ENCODE measurements at places on chromosomes 12 and 14.
A peak's percentile ranks its signal among the peaks of the same experiment; 100 is the strongest.

GRCh38 chr12:15368812-15369211 is 46.5 kb downstream of the PTPRO start:
- no peak for DNase-seq

DNA sequence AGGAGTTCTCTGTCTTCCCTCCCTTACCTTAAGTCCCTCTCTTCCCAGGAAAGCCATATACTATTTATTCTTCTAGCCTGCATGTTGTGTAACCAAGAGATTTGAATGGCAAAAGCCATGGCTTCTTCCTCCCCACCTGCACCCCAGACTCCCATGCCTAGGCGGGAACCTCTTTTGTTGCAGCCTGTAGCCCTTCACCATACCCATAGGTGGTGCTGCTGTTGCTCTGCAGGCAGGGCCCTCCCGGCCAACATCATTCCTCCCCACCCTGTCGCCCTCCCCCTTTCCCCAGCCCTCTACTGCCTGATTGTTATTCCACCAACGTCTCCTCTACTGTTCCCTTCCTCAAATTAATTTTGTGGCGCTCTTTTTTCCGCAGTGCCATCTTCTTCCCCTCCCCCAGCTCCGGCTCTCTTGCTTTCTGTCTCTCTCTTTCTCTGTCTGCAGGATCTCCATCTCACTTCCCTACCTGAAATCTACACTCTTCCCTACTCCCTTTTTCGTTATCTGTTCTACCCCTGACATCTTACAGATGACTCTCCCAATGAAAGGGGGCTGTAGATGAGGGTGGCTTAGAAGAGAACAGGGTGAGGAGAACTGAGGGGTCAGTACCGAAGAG is 13.8 kb downstream of the NGDN start:
- DNase-seq = peak; percentile 34

DNA sequence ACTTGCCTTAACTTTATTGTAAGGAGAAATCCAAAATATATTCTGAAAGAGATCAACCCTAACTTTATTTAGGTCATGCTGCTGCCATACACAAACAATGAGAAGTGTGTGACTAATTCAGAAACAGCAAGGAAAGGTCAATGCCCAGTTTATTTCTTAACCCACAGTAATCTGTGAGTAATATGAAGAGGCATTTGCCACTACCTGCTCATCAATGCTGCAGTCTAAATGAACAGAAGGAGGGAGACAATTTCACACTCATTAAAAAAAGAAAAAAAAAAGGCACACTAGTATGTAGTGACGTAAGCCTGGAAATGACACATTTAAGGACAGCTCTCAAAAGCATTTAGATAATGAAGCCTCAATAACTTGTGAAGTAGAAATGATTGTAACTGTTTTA is 90.5 kb upstream of the FOXN3 start:
- no peak for DNase-seq

DNA sequence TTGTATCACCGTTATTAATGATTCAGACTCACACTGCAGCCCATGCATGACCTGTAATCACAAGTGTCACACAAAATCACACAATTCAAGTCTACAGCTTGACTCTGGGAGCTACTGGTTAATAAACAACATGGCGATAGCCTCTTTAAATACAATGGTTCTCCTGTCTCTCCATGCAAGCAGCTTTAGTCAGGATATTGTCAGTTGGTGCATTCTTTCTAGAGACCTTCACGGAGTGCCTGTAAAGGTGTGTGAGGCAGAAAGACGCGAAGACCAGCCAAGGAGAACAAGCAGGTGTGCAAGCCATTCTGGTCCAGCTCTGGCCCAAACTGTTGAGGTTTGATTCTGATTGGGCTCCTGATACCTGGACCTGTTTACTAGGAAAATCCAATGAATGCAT is 40.0 kb upstream of the FOXN3 start:
- DNase-seq = no peak

DNA sequence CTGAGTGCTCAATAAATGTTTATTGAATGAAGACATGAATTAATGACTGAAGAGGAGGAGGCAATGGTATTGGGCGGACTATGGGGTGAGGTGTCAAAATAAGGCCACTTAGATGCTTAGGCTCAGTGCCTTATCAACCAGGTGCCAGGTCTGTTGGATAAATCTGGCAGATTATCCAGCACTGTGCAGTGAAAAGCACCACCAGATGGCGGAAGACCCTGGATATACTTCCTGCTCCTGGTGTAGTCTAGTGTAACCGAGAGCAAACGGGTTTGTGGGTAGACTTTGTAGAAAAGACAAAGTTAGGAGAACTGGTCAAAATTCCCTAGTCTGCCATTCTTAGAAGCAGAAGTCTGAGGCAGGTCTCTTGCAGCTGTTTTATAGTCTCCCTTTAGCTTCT is 306.3 kb downstream of the ATP23 start:
- no peak for DNase-seq

DNA sequence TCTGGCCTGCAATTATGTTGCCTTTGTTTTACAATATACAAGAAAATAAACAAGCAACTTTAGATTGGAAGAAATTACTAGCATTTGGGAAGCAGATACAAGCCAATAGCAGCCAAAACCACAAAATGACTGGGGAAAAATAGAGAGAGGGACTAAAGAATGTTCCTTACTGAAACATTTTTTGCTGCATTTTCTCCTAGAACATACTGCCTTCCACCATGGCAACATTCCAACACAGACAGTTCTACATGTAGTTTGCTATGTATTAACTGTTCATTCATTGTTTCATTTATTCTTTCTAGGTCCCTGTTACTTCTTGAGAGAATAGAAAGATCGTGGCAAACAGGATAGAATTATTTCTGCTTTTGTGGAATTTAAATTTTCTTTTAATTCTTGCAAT is 530.2 kb downstream of the RPS29 start:
- no peak for DNase-seq

- no peak for DNase-seq
Observed at GRCh38 chr12:110983811-110984210, 63.4 kb upstream of the MYL2 start.

- no peak for DNase-seq
Observed at GRCh38 chr14:54669721-54670561, 103.0 kb downstream of the SAMD4A start.

DNA sequence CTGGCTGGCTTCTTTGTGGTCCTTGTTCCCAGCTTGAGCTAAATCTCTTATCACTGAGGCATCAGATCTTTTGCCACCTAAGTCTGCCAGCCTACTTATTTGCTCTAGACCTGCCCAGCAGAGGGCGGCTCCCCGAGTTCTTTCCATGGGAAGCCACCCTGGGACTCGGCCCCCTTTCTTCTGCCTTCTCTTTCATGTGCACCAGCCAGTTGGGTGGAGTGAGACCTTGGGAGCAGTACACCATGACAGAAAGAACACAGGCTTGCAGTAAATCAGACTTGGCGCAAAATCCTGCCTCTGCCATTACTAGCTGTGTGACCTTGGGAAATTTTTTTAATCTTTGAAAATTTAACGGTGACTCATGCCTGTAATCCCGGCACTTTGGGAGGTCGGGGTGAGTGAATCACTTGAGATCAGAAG is 7.4 kb downstream of the SMAGP start:
- DNase-seq = peak; percentile 64

DNA sequence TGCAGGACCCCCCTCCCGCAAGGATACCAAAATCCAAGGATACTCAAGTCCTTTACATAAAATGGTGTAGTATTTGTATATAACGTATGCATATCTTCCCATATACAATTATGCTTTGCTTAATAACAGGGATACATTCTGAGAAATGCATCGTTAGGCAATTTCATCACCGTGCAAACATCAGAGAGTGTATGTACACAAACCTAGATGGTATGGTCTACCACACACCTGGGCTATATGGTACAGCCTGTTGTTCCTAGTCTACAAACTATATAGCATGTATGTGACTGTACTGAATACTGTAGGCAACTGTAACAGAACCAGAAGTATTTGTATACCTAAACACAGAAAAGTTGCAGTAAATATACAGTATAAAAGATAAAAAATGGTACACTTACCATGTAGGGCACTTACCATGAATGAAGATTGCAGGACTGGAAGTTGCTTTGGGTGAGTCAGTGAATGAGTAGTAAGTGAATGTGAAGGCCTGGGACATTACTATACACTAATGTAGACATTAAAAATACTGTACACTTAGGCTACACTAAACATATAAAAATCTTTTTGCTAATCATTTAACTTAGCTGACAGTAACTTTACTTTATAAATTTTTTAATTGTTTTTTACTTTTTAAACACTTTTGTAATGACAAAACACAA is 141.1 kb downstream of the SLC41A2 start:
- DNase-seq = no peak

DNA sequence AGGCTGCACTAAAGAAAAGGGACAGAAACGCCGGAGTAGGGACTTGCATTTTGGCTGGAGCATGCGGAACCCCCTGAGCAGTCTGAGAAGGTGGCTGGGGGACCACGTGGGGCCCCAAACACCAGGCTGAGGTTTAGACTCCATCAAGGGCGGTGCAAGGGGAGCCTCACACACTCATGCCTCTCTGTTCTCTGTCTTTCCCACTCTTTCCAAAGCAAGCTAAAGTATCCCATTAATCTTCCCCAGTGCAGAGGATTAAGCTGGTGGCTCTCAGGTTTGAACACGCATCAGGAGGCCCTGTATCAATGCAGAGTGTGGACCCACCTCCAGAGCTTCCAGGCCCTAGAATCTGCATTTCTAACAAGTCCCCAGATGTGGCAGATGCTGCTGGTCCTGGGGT is 13.5 kb downstream of the CCDC197 start:
- no peak for DNase-seq
